Esophagus muscularis mucosa (tissue), 4 donors: ENCODE measurements at places on chromosomes 6 and 20.

DNA sequence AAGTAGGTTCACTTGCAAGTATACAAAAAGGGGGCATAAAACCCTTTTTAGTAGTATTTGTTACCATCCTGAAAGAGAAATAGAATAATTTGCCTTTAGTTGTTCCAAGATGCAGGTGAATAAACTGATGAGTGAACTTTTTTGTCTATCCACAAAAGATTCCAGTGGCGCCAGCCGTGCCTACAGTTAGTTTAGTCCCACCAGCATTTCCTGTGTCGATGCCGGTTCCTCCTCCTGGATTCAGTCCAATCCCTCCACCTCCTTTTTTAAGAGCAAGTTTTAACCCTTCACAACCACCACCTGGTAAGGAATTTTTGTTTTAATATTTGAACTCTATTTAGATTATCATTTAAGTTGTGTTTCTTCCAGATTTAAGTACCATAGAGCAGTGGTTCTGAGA is 90.9 kb downstream of the SCAF8 start:
- DNase-seq, result no peak

DNA sequence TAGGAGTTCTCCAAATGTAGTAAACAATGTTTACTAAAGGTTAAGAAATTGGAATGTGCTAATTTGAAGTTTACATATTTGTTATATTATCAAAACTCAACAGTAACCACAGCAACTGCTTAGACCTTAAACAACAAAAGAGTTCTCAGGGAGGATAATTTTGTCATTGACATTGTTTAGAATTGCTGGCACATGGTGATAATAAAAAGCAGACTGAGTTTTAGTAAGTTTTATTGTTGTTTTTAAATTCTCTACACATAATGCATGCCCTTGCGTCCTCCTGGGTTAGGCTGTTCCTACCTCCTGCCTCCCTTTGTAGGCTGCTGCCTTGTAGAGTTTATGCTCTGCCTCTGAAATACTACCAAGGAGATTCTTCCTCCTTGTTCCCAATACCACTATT is 28.7 kb downstream of the LAMA4 start:
- DNase-seq, result no peak

GRCh38 chr6:62999796-63000195 is 211.5 kb upstream of the FKBP1C start:
- no peak for DNase-seq

- no peak for DNase-seq
Measured at GRCh38 chr20:44495802-44496481, 20.3 kb downstream of the TTPAL start.

- DNase-seq, result no peak
Measured at GRCh38 chr20:41452226-41452625, 85.6 kb upstream of the EMILIN3 start.

DNA sequence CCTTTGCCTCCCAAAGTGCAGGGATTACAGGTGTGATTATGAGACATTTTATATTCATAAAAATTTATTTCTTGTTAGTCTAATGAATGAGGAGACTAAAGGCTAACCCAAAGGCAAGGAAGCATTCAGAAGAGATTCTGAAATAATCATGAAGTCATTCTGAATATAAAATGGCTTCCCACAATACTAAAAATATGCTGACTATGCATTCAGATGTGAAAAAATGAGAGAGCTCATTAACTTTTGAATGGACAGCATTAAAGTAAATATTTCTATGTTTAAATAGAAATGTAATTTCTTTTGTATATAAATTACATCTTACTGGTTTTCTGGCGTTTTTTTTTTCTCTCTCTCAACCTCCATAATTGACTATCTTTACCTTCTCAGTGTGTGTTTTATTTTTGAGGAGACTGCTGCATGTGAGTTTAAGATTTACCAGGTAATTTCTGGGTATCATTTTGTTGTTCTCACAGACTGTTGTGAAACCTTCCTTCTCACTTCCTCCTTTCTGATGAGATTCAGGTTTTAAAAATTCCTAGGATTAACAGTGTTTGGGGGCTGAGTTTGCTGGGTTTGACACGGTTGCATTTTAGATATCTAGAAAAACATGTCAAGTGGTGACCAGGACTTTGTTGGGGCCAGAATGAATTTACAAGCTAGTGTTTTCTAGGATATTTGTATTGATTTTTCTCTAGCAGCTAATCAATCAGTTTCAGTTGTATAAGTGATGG is 316.6 kb downstream of the CDKAL1 start:
- DNase-seq, result no peak

GRCh38 chr6:1179571-1180459 is 132.1 kb upstream of the FOXQ1 start:
- no peak for DNase-seq

GRCh38 chr20:50649590-50649989 is 41.8 kb downstream of the RIPOR3 start:
- no peak for DNase-seq

- DNase-seq, result no peak
Measured at GRCh38 chr6:140095532-140095931, 721.1 kb upstream of the CITED2 start.

GRCh38 chr6:36020154-36020553 is 4.3 kb downstream of the SLC26A8 start:
- DNase-seq, result no peak

DNA sequence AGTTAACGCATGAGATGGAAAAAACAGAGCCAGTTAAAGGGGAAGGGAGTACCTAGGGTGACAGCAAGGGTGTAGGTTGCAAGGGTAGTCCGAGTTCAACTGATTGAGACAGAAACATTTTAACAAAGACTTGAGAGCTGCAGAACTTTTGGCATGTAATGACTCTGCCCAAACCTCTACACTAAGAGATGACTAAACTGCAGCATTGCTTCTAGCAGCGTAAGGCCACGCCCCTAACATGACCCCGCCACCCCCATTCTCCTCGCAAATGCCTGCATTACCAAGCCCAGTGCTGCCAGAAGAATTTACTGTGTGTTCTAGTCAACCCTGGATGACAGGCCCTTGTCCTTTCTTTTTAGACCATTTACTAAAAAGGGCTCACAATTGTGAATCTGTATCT is 6.3 kb upstream of the HINT3 start:
- DNase-seq, result no peak

GRCh38 chr20:53967527-53967926 is 102.9 kb downstream of the BCAS1 start:
- DNase-seq, result peak; percentile 60
